ENCODE measurements at places on chromosomes 2 and 18.

- no peak for DNase-seq
These were observed 19.0 kb downstream of the SETBP1 start for GRCh38 chr18:44699572-44700261.

GRCh38 chr2:112165296-112165695 lies 27.1 kb downstream of the FBLN7 start:
- no peak for DNase-seq

DNA sequence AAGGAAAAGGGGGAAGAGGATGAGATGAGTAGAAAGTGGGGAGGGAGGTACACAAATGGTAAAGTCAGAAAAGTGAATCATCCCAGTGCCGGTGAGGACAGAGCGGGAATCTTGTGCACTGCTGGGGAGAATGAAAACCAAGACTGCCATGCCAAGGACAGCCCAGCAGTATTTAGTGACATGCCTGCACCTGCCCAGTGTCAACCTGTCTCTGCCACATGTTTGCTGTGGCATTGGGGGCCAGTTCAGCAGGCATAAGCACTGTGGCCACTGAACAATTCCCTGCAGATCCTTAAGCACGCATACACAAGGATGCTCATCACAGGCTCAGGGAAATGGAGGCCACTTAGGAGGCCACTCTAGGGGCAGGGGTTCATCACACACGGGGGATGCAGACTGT lies 5.2 kb upstream of the KCNK3 start:
- no peak for DNase-seq

GRCh38 chr2:51953931-51954330 lies 922.0 kb upstream of the NRXN1 start:
- DNase-seq, result no peak

DNA sequence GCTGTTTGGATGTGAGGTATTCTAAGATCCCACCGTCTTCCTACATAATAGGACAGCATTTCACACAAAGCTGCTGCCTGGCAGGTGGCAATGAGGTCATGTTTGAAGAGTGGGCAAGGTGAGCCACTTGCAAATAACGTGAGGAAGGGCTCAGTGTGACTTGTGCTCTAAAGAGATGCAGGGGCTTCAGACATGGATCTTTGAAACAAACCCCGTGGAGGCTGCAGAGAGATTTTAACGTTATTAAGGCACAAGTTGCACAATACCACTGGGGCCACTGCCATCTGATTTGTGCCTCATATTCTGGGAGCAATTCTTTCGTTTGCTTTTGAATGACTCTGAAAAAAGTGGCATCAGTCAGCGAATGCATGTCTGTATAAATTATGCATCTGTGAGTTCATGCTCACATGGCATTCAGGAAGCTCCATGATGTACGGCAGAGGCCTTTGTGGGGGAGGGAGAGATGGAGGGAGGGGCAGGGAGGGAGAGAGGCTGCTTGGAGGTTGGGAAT lies 362.0 kb downstream of the SOX11 start:
- DNase-seq, result no peak

GRCh38 chr18:62717169-62717924 lies 2.0 kb downstream of the PHLPP1 start:
- DNase-seq, result no peak

GRCh38 chr2:204086167-204086566 lies 149.6 kb downstream of the ICOS start:
- DNase-seq, result no peak

- no peak for DNase-seq
These were observed 221.5 kb upstream of the SLC35G4 start for GRCh38 chr18:11387880-11388279.

GRCh38 chr2:103616891-103617290 lies 855.1 kb downstream of the TMEM182 start:
- no peak for DNase-seq

DNA sequence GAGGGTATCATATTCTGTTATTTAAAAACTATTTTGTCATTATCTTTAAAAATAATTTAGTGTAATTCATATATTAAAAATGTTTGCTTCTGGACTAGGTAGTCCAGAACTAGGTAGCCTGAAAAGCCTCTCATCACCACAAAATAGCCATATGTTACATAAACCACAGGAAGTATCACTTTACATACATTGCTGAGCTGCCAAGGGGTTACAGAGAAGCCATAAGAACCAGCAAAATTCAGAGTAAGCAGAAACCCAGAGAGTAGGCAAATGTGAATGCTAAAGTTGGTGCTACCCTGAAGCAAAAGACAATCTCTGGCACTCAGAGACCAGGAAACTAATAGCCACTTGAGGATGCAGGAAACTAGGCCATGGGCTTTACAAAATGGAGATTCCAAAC lies 60.9 kb downstream of the LOXHD1 start:
- DNase-seq, result no peak

GRCh38 chr2:65300761-65301711 lies 73.4 kb downstream of the ACTR2 start:
- no peak for DNase-seq

- no peak for DNase-seq
These were observed 257.8 kb upstream of the STON1 start for GRCh38 chr2:48272199-48272598.

- no peak for DNase-seq
These were observed 31.6 kb downstream of the CYP26B1 start for GRCh38 chr2:72116081-72116533.

DNA sequence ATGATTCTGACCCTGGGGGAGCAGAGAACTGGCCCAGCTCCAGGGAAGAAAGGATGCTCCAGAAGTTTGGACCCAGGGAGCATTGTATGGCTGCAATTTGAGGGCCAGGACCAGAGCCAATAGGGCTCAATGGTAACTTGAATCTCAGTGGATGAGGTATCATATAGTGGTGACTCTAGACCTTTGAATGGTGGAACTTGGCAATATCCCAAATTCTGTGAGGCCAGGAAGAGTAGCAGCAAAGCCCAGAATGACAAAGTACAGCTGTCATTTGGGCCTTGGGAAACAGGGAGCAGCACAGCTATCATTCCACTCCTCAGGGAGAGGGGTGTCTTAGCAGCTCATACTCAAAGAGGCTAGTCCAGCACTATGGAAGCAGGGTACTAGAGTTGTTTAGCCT lies 332.9 kb upstream of the RBMS1 start:
- no peak for DNase-seq

DNA sequence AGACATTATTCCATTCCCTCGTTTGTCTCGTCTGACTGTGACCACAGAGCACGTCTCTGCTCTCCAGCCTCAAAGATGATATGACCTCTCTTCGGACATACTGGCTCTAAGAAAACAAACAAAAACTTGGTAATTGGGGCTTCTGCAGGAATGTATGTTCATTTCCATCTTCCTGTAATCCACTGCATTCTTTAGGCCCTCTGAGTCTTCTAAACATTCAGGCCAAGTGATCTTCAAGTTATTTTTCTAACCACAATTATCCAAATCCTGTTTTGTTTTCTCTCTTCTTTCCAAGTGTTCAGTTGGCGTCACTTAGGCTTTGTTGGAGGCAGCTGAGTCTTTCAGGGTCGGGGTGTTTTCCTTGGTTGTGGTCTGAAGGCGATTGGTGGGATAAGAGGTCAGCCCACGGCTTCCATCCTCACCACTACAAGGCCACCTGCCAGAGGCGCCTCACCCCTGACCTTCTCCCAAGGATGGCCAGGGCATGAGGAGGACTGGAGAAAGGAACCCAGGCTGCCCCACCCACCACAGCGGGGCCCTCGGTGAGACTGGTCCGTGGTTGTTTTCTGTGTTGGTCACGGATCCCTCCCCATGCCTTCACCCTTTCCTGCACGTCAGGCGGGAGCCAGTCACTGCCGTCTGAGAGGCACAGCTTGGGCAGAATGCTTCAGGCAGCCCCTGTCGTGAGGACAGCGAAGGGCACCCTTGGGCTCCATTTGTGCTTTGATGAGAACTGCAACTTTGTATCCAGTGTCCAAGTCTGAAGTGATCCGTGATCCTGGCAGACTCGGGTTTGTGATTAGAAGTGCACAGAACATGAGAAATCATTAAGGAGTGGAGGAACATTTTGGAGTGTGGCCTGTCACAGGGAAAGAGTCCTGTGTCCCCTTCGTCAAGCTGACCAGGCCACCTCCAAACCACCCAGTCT lies 88.6 kb upstream of the FHL2 start:
- no peak for DNase-seq

DNA sequence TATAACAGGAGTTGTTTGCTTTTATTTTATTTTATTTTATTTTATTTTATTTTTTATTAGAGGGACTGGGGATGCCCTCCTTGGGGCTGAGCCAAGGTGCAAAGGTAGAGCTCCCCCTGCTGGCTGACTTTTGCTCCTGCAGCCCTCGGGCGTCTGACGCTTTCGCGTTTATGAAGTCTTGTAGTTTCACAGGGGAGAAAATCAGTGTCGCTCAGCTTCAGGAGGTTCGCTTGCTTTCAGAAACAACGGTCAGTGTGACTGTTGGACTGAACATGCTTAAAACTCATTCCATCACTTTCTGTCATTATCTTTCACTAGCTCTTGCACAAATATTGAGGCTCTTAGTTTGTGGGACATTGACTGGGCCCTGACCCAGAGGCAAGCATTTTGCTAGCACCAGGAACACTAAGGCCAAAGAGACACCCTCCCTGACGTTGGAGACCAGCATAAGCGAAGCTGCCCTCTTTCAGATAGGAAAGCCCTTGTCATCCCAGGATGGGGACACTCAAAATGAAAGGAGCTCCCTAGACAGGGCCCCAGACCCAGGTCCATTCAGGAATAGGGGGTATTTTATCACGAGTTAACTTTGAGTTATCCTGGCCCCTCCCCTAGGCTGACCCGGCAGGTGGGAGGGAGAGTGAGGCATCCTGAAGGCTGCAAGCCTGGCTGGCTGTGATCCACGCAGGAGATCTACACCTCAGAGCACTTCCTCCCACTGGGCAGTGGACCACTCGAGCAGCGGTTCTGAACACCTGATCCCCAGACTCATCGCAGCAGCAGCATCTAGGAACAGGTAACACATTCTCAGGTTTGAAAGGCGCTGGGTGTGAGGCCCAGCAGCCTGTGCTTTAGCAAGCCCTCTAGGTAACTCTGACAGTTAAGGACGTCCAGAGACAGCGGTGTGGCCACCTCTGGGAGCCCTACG lies 34.4 kb downstream of the LGALSL start:
- no peak for DNase-seq

- no peak for DNase-seq
These were observed 610.9 kb upstream of the SALL3 start for GRCh38 chr18:78368726-78369125.

GRCh38 chr18:41144441-41144840 lies 810.6 kb upstream of the PIK3C3 start:
- DNase-seq, result no peak

DNA sequence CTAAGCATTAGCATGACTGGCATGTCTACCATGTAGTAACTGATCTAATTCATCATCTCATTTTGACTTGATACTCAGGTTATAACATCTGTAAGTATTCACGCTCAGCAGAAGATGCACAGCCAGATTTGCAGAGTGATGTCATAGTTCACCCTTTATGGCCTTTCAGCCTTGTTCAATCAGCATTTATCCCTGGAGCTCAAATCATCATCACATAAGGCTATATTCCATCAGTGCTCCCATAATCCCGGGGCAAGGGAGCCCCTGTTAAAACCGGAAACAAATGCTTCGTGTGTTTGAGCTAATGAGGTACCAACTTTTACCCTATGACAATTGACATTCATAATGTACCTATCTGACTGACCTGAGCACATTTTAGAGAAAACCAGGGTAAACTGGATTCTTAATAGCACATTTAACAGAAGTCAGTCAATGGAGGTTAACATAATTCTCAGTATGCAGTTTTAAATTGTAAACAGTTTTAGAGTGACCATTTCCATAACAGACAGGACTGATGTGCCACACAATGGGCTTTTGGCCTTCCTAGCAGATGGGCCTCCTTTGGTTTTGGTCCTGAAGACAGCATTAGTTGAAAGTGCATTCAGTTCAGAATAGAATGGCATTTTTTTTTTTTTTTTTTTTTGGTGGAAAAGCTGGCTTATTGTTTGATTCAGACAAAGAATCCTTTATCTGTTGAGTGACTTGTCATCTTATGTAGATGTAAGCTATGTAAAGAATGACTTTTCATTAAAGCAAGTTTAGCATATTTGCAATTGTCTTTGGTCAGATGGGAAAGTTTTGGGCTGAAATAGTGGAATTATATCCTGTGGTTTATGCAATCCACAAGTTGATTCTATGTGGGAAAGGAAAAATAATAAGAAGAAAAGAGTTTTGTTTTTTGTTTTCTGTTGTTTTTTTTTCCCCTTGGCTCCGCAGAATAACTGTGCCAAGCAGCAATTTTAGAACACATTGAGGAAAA lies 866.0 kb upstream of the ACVR2A start:
- no peak for DNase-seq

DNA sequence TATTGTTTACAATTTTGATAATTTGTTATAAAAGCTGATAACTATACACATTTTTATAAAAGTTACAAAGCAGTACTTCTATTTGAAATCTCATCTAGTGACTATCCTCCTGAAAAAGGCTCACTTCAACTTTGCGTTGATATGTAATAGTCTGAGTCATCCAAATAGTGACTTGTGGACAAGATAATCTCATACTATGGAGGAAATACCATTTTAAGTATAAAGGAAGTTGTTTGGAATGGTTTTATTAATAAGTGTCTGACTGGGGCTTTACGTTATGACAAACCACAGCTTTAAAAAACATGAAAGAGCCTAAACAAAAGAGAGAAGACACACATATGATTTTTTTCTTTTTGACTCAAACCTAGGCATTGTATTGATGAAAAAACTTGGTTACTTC lies 272.3 kb upstream of the COL3A1 start:
- DNase-seq, result no peak

GRCh38 chr2:23751747-23752265 lies 175.1 kb downstream of the ATAD2B start:
- no peak for DNase-seq

Measured in cortex of kidney (tissue), 1 donor.